ENCODE measurements at places on chromosomes 1 and 21.

DNA sequence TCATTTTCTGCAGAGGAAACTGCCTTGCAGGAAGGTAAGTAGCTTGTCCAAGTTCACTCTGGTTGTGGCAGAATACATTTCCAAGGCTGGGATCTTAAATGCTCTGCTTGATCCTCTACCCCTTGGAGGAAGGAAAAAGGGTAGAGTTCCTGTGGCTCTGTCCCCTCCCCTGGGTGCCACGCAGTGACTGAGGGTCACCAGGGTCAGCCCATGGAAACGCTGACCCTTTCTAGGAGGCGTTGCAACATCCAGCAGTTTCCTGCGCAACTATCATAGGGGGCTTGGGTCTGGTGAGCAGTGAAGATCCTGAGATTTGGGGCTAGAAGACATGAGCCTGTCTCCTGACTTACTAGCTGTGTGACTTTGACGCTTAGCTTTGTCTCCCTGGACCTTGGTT, 29.4 kb upstream of the EPS8L3 start:
- no peak for DNase-seq

- DNase-seq, result no peak
Measured at GRCh38 chr21:32007456-32007855, 134.6 kb downstream of the HUNK start.

DNA sequence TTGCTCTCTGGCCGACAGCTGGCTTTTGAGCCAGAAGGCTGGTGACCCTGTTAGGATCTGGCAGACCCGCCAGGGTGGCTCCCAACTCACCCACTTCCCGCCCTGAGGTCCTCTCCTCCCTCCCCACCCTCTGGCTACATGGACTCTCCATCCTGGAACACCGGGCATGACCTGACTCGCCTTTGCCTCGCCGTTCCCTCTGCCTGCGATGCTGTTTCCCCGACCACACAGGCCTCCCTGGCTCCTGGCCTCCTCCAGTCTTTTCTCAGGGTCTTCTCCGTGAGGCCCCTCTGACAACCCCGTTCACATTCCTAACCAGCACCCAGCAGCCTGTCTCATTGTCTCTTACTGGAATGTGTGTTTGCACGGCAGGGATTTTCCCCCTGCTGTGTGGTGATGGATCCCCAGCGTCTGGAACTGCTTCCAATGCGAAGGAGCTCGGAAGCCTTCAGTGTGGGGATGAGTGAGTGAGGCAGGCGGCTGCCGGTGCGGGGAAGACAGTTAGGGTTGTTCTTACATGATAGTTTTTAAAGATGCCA, 46.0 kb upstream of the POFUT2 start:
- peak; percentile 37 for DNase-seq

DNA sequence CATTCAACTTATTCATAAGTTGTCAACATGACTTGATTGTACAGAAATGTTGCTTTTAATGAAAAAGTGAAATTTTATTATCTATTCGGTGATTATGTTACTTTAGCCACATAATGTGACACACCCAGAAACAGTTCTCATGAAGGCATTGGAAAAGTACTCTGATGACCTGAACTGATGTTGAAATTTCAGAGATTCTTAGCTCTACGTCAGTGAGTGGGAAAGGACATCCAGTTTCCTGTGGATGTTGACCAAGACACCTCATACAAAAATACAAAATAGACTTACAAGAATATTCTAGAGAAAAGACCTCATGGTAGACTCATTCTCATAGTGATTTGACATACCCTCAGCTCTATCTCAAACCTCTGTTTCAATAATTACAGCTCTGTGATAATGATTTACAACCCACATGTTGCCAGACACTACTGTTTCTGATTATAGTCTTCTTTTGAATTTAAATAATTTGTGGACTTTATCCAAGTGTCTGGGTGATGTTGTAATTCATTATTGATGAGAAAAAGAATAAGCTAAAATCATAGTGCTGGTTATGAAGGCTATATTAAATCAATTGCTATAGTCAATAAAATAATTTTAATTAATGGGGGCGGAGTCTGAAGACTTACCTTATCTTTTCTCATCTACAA, 37.3 kb downstream of the KCNK2 start:
- no peak for DNase-seq

- no peak for DNase-seq
Measured at GRCh38 chr1:75014250-75014649, 119.9 kb upstream of the LHX8 start.

- no peak for DNase-seq
Measured at GRCh38 chr1:59359325-59359724, 62.4 kb downstream of the FGGY start.

GRCh38 chr1:55931081-55931940, 648.1 kb downstream of the PLPP3 start:
- no peak for DNase-seq

GRCh38 chr1:45796381-45796780, 7.0 kb upstream of the MAST2 start:
- no peak for DNase-seq

- no peak for DNase-seq
Measured at GRCh38 chr21:46559291-46559983, 45.4 kb downstream of the S100B start.

DNA sequence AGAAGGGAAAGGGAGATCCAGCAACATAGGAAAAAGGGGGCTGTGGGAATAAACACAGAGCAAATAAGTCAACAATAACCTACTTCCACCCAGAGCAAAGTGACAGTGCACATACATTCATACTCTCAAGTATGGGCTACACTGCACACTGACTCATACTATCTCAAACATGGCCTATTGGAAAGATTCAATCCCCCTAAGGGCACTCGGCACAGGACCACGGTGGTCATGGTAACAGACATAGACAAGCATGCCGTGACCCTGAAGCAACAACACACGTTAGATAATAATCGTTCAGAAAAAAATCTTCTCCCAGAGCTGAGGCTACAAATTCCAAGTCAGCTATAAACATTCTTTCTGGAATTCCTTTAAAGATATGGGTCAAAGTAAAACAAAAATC, 16.8 kb upstream of the JAK1 start:
- peak; percentile 78 for DNase-seq

DNA sequence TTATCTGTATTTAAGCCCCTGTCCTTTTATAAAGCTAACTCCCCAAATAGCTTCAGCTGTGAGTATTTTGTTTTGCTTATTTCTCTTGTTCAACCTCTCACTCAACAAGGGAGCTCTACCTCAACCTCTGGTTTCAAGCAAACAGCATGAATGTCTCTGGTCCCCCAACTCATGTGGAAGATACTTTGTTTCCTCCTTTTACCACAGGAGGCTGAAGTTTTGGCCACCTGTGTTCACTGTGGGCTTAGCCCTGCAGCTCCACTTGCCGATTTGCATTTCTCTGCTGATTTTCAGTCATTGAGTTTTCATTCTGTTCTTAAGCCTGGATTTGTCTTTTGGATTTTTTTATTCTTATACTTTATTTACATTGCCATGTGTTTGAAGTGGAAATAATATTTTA, 613.1 kb downstream of the USP25 start:
- DNase-seq, result no peak

- DNase-seq, result no peak
Measured at GRCh38 chr1:54809496-54810074, 8.5 kb upstream of the TTC22 start.

GRCh38 chr1:154445040-154445472, 39.9 kb downstream of the IL6R start:
- DNase-seq, result no peak

DNA sequence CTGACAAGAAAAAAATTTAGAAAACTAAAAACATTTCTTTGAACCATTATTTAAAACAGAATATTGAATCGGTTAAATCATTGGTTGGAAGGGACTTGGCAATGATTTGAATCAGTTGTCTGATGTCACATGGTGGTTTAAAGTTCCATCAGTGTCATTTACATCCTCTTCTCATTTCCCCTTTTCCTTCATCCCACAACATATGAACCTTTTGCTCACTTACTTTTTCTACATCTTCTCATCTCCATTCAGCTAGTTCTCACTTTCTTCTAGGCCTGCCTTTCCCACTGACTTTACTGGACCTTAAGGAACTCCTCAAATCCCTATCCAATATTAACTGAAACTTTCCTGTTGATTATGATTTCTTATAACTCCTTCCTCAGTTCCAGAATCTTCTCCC, 58.5 kb downstream of the PHACTR4 start:
- DNase-seq, result no peak

GRCh38 chr1:85612704-85613361, 32.3 kb downstream of the CCN1 start:
- peak; percentile 60 for DNase-seq

- DNase-seq, result no peak
Measured at GRCh38 chr1:196393282-196393681, 215.0 kb downstream of the KCNT2 start.

- no peak for DNase-seq
Measured at GRCh38 chr21:42165901-42166300, 53.0 kb upstream of the ABCG1 start.

- DNase-seq, result no peak
Measured at GRCh38 chr1:29500651-29501050, 264.3 kb downstream of the PTPRU start.

GRCh38 chr1:248791010-248791409, 34.7 kb downstream of the SH3BP5L start:
- peak; percentile 53 for DNase-seq

GRCh38 chr1:226821719-226822085, 48.7 kb upstream of the PSEN2 start:
- DNase-seq, result no peak

GRCh38 chr1:118144684-118145083, 40.3 kb downstream of the SPAG17 start:
- no peak for DNase-seq

- DNase-seq, result no peak
Measured at GRCh38 chr1:17611991-17612390, 72.5 kb downstream of the ARHGEF10L start.

DNA sequence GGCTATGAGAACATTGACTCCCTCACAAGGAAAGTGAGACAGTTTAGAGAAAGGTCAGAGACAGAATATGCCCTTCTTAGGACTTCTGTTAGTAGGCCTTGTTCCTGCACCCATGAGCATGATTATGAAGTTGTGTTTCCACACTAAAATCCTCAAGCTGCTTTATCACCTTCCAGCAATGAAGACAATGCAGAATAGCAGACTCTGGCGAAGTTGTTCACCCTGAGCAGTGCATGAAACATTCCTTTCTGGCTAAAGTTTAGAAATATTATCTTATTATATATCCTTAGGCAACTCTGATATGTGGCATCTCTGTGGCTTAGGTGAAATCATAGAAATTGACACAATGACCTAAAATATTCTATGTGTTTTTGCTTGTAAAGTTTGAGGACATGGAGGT, 13.9 kb upstream of the OR2G2 start:
- DNase-seq, result no peak

- DNase-seq, result no peak
Measured at GRCh38 chr1:166796620-166797236, 42.5 kb upstream of the POGK start.

- DNase-seq, result no peak
Measured at GRCh38 chr1:226598455-226598849, 49.9 kb downstream of the STUM start.

- DNase-seq, result no peak
Measured at GRCh38 chr1:47436979-47437446, 831 bp upstream of the FOXD2 start.
